Epithelial cell of prostate (primary cell): ENCODE measurements at places on chromosomes 5 and 9.

DNA sequence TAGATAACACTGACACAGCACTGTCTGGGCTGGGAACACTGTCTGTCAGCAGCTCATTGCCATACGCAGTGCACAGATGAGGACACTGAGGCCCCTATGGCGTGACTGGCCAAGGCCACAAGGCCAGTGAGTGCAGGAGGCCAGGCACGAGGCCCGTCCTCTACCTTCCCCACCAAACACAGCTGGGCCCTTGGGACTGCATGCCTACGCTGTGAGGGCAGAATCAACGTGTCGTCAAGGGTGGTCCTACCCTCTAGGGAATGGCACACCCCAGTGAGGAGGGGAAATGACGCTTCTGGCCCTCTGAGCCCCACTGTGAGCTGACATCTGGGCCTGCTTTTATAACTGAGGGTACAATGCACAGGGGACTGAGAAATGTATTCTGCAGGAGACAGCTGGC is 42.1 kb upstream of the SLC25A51 start:
- no peak for DNase-seq

- no peak for DNase-seq
These were observed 570.6 kb upstream of the KLF4 start for GRCh38 chr9:108060175-108060574.

DNA sequence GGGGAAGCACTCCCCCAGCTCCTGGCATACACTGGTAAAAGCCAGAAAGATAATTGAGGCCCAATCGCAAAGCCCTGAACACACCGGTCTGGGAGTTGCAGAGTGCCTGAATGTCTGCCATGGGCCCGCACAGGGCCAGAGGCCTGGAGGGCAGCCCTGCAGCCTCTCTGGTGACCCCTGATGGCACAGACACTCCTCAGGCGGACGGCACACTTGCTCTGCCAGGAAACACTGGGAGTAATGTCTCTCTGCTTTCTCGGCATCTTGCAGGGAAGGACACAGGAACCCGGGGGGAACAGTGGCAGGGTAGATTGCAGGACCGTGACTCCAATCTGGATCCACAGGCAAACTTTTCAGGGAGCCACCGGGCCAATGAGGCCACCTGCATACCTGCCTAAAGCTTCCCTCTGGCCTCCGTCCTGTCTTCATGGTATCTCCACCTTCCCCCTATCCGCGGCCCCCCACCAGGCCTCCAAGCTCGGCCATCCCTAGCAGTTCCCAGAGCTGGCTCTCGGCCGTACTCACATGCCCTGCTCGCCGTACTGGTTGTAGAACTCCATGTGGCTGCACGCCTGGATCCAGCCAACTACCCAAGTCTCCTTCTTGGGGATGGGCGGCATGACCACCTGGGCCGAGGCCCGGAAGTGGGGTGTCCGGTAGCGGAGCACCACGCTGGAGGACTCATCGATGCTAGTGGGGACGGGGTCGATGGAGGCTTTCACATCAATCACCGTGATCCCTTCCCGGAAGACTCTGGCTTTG is 797 bp downstream of the FAM78A start:
- no peak for DNase-seq

GRCh38 chr9:36110434-36110833 is 26.1 kb upstream of the GLIPR2 start:
- DNase-seq, result no peak

GRCh38 chr9:121599872-121600585 is 51.4 kb upstream of the DAB2IP start:
- no peak for DNase-seq

DNA sequence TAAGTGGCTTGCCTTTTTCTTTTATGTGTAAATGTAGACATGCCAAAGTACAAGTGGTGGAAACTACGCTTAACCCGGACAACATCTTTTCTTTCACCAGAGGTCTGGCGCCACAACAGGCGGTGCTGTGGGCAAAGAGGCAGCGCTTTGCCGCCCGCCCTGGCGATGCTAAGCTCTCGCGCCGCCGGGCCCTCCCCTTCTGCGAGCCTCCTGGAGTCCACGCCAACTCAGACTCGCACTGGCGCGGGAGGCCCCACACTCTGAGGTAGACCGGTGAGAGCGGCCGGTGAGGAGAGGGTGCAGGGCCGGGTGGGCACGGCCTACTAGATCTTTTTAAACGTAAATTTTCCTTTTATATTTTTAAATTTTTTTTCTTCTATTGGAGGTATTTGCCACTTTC is 2253.1 kb upstream of the C9orf72 start:
- no peak for DNase-seq

DNA sequence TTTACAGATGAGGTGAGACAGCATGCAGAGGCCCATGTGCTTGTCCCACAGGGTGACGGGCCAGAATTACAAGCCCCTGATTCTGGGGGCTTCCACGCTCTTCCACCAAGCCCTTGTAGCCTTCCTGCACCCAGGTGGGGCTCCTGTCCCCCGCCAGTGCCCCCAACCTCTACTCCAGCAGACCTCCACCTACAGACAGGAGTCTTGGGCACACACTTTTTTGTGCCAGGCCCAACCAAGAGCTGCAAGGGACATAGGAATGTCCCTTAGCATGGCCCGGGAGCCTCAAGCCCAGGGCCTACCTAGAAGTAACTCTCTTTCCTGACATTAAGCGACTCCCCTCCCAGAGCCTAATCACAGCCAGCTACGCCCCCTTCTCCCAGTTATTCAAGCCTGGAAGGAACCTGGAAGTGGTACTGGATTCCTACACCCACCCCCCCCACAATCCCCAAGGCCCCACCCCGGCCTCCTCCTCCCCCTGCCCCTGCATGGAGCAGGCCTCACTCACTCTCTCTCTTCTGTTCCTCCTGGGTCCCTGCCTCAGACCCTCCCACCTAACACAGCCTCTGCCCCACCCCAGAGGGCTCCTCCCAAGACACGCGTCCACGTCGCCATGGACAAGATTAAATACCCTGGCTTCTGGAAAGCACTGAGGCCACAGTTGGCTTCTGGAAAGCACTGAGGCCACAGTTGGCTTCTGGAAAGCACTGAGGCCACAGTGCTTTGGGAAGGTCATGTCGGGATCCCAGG is 30.5 kb downstream of the ADAMTS2 start:
- DNase-seq, result no peak

- peak; percentile 24 for DNase-seq
These were observed 333.7 kb downstream of the ELAVL2 start for GRCh38 chr9:23492126-23493002.

DNA sequence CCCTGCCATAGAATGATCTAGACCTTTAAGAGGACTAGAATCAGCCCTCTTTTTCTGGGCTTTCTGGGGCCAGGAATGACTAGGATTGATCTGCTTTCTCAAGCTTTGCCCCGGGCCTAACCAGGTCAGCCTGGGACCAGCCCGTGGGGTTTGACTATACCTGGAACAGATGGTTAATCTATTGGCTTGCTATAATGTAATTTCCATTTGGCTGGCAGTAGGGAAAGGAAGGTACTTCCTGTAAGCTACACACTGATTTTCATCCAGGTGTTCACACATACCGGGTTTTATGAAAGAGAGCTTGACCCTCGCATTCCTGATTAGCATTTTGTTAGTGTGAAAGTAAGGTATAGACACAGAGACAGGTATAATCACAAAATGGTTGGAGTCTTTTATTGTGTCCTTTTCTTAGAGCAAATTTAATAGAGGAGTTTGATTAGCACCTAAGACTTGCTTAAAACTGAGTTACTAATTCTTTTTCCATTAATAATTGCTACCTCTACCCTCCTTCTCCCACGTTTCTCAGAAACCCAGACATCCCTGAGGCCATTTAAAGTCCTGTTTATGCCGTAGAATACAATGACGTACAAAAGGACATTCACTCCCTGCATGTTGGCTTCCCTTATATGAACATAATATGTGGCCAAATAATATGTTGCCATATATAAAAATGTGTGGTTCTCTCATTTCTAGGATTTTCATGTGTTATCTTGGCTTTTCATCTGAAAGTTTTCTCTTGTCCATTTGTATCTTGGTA is 17.3 kb downstream of the LNPEP start:
- no peak for DNase-seq

GRCh38 chr5:178793151-178793550 is 62.7 kb upstream of the ZNF354A start:
- DNase-seq, result no peak
